CD8-positive, alpha-beta memory T cell (primary cell): ENCODE measurements at places on chromosomes 16 and 17.

DNA sequence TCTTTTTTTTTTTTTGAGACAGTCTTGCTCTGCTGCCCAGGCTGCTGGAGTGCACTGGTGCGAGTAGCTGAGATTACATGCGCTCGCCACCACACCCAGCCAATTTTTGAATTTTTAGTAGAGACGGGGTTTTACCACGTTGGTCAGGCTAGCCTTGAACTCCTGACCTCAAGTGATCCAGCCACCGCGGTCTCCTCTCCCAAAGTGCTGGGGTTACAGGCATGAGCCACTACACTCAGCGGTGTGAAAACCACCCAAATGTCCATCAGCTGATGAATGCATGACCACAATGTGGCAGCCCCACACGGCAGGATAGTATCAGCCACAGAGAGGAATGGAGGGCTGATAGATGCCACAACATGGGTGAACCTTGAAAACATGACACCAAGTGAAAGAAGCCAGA lies 2.1 kb downstream of the P2RX5 start:
- peak; percentile 32 for DNase-seq

DNA sequence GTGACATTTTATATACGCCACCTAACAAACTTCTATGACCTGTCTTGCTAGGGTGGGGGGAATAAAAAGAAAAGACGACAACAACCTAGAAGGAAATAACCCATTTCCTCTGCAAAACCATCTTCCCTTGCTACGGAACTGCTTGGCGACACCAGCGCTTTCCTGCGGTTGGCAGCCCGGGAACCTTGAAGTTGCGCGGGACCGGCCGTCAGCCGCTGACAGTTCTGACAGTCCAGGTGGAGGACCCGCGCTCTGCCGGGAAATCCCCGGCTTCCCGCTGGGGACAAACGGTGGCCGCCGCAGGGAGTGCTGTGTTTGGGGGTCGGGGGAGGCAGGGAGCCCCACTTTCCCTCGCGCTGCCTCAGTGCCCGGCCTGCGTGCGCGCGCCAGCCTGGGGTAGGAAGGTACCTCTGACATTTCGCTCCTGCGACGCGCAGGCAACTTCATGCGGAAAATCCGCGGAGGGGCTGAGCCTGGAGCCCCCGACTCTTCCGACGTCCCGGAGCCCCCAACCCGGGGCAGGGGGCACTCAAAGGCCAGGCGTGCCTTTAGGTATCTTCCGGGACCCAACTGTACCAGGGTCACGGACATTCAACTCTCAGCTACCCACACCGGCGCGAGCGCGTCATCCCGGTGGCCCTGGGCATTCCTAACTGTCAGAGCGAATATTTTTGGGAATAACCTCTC lies 516 bp downstream of the SLC16A6 start:
- peak; percentile 73 for DNase-seq

DNA sequence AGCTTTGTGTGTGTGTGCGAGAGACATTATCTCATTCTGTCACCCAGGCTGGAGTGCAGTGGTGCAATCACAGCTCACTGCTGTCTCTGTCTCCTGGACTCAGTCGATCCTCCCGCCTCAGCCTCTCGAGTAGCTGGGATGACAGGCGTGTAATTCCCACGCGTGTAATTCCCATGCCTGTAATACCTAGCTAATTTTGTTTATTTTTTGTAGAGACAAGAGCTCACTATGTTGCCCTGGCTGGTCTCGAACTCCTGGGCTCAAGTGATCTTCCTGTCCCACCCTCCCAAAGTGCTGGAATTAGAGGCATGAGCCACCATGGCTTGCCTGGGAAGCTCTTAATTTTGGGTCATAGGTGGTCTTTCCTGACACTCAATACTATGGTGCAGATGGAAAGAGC lies 205.3 kb upstream of the TNRC6C start:
- no peak for DNase-seq

- no peak for DNase-seq
Measured at GRCh38 chr16:85334718-85335583, 222.7 kb upstream of the CIBAR2 start.

DNA sequence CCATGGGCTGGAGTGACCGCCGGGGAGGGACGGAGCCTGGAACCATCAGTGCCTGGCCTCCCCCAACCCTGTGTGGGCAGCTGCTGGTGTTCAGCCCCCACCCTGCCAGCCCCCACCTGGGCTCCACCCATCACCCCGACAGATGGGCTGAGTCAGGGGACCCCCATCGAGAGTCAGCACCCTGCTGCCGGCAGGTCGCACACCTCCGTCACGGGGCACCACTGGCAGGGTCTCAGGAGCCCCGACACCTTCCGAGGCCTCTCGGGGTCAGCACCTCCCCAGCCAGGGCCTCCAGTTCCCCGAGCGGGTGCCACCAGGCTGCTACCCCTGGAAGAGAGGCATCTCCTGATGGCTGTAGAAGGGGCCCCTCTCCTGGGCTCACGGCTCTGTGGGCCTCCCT lies 38.3 kb upstream of the ACSF3 start:
- no peak for DNase-seq

DNA sequence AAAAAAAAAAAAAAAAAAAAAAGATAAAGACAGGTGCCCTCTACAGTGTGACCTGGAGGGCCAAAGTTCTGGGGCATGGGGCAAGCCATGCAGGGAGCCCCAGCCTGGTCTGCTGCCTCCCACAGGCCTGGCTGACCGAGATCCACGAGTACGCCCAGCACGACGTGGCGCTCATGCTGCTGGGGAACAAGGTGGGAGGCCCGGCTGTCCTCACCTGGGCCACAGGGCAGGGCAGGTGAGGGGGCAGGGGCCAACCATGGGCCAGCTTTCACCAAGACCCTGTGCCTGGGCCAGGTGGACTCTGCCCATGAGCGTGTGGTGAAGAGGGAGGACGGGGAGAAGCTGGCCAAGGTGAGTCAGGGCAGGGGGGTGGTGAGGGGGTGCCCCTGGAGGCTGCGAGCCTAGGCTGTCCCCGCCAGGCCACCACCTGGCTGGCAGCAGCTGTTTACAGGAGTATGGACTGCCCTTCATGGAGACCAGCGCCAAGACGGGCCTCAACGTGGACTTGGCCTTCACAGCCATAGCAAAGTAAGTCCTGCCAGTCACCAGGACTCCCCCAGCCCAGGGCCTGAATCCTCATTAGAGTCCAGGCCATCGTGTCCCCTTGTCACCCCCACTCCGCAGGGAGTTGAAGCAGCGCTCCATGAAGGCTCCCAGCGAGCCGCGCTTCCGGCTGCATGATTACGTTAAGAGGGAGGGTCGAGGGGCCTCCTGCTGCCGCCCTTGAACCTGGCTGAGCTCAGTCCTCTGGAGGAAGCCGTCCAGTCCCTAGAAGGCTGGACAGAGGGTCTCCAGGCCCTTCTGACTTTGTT lies 2.7 kb upstream of the TRAF7 start:
- DNase-seq = no peak

DNA sequence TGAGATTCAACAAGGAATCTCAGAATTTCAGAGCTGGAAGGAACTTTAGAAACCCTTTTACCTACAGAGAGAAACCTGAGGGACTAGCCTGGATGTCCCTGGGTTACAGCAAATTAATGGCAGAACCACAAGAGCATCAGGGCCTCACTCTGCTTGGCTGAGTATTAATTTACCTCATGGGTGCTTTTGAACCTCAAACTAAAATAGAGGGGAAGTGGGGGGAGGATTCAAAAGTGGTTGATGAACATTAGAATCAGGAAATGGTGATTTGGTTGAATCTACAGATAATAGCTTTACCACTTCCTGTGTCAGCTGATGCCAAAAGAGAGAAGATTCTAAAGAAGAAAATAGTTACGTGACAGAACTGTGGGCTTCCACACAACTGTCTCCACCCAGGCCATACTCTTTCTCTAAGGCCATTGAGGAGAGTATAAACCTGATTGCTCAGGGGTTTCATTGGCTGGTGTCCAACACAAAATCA lies 11.3 kb upstream of the SKAP1 start:
- DNase-seq = peak; percentile 77

DNA sequence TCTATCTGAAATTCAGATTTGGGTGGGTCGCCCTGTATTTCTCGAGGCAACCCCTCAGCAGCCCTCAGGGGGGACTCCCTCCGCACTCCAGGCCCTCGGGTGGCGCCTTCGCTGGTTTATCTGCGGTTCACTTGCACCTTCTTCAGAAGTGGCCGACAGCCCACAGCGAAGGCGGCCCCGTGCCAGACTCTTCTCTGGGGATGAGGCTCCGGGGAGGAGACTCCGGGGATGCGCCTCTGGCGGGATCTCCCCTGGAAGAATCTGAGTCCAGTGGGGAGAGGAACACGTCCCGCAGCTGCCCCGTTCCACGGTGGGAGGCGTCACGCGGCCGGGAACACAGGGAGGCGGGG lies 63.9 kb upstream of the DNAJA2 start:
- no peak for DNase-seq

- DNase-seq = peak; percentile 72
Measured at GRCh38 chr16:29700253-29700987, 21.4 kb downstream of the QPRT start.

DNA sequence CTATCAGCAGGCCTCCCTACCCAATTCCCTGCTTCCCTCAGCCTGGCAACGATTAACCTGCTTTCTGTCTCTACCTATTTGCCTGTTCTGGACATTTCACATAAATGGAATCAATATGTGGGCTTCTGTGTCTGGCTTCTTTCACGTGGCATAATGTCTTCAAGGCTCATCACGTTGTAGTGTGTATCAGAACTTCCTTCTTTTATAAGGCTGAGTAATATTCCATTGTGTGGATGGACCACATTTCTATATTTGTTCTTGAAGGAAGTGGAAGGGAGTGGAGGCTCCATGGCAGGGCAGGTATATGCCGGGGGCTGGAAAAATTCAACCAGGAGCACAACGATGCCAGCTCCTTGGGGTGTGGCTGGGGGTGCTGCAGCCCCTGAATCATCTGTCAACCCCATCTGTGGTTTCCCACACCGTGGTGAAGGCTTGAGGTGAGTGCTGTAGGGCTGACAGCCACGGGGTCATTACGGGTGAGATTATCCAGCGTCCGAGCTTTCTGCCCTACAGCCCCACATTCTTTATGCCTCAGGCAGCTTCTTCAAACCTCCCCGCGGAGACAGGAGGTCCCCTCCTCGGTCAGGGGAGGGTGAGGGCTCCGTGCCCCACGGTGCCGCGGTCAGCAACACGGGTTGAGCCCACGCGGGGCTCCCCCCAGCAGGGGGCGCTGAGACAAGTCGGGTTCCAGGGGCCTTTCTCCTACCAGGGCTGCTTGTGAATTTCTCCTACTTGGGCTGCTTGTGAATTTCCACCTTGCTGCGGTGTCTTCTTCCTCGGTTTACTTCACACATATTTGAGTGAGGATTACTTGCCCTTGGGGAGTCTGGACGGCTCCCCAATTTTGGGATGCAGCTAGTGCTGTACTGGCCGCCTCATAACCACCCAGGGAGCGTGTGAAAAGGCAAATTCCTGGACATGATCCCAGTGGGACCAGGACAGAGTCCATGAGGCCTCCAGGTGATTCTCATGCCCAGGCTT lies 18.3 kb upstream of the WFIKKN2 start:
- peak; percentile 48 for DNase-seq

GRCh38 chr17:48307814-48308411 lies 122.1 kb downstream of the SKAP1 start:
- peak; percentile 29 for DNase-seq

DNA sequence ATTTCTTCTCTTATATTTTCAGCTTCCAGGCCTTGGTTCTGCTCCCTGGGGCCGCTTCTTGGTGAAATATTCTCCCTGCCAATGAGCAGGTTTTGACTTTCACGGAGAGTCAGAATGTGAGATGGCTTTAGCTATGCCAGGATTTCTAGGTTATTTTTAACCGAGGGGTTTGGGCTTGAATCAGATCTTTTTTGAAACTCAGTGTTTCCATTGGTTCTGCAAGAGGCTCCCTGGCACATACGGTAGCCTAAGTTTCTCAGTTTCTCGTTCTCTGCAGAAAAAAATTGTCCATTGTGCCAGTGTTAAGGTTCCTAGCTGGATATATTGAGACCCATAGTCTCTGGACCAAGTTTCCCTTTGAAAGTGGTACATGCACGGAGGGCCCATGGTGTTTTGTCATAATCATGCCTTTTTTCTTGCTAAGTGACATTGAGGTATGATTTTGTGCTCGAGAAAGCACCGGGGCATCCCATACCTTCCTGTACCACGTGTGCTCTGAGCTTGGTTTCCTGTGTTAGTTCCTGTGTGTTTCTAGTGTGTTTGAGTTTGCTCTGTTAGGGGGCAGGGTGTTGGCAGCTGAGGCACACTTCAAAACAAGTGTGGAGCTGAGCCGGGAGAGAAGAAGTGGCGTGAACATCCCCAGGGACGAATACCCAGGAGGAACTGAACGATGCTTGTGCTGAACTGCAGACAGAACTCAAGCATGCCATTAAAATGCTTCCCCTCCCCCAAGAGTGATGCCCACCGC lies 127.2 kb downstream of the HS3ST3B1 start:
- peak; percentile 68 for DNase-seq

DNA sequence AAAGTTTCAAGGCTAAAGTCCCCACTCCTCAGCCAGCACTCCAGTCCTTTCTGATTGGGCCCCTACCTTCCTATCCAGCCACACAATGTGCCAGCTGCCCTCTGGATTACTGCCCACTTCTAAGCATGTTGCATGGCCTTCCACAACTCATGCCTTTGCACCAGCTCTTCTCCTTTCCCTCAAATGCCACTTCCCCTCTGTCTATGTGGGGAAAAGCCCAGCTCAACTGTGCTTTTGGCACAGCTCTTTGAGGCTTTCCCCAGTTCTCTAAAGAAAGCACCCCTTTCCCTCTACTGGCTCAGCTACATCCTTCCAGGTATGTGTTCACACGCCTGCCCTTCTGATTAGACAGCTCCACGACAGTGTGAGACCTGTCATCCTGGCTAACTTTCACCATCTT lies 18.5 kb downstream of the GTF3C1 start:
- DNase-seq = no peak

- no peak for DNase-seq
Measured at GRCh38 chr16:27414788-27415431, 12.9 kb downstream of the IL21R start.

DNA sequence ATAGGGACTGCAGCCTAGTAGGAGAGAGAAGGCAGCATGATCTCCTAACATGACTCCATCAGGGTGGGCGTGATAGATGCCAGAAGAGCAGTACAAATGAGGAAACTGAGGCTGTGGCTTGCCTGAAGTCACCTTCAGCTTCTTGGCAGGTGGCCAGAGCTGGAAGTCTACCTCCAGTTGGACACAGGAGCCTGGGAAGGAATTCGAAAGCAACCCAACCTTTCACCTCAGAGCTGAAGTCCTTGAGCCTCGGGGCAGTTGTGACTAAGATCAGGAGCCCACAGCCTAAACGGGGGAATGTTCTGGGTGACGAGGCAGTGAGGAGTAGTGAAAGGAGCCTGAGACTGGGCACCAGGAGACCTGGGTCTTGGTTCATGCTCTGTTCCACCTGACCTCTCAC lies 9.4 kb upstream of the SLC52A1 start:
- DNase-seq = no peak

- DNase-seq = no peak
Measured at GRCh38 chr17:37124821-37125173, 176.0 kb downstream of the AATF start.

GRCh38 chr16:84650062-84650991 lies 2.0 kb downstream of the KLHL36 start:
- DNase-seq = no peak
